Hematopoietic multipotent progenitor cell treated with erythropoietin and hydrocortisone succinate and interleukin-3 and kit ligand, for 8 days (in vitro differentiated cells): ENCODE measurements at places on chromosomes 12 and 14.
A peak's percentile ranks its signal among the peaks of the same experiment; 100 is the strongest.

GRCh38 chr14:30678926-30679431 is 56.9 kb downstream of the SCFD1 start:
- DNase-seq, result no peak

GRCh38 chr14:35336494-35337268 is 44.5 kb downstream of the PSMA6 start:
- DNase-seq, result no peak

- no peak for DNase-seq
Measured at GRCh38 chr14:75910048-75910447, 71.7 kb downstream of the TGFB3 start.

GRCh38 chr14:67666750-67667449 is 7.5 kb downstream of the VTI1B start:
- peak; percentile 79 for DNase-seq

GRCh38 chr14:68564191-68564825 is 228.6 kb downstream of the ZFP36L1 start:
- DNase-seq, result no peak

DNA sequence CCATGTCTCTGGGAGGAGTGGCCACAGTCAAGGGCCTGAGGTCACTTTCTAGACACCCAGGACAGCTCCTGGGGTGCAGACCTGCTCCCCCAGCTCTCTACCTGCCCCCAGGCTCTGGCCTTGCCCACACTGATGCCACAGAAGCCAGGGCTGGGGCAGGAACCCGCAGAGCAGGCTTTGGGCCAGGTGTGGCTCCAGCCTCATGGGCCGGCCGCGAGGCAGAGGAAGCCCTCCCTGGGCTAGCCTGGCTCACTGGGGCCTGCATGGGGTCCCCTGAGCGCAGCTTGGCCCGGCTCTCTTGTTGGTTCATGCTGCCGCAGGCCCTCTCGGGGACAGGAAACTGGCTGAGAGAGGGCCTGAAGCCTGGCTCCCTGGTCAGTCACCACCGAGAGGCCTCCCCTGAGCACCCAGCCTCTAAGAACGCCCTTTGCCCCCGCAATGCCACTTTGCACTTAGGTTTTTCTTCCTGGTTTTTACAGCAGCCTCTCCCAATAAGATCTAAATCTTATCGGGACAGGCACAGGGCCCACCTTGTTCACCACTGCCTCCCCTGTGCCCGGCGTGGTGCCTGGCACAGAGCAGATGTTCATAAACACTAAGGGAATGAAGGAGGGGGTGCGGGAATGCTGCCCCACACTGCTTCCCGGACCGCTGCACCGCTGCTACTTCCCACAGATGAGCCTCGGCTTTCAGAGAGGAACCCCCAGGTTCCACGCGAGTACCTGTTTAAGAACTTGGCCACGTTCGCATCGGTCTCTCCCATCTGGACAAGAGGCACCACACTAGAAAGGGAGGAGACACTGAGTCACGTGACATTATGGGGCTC is 14.7 kb downstream of the MMAB start:
- no peak for DNase-seq

DNA sequence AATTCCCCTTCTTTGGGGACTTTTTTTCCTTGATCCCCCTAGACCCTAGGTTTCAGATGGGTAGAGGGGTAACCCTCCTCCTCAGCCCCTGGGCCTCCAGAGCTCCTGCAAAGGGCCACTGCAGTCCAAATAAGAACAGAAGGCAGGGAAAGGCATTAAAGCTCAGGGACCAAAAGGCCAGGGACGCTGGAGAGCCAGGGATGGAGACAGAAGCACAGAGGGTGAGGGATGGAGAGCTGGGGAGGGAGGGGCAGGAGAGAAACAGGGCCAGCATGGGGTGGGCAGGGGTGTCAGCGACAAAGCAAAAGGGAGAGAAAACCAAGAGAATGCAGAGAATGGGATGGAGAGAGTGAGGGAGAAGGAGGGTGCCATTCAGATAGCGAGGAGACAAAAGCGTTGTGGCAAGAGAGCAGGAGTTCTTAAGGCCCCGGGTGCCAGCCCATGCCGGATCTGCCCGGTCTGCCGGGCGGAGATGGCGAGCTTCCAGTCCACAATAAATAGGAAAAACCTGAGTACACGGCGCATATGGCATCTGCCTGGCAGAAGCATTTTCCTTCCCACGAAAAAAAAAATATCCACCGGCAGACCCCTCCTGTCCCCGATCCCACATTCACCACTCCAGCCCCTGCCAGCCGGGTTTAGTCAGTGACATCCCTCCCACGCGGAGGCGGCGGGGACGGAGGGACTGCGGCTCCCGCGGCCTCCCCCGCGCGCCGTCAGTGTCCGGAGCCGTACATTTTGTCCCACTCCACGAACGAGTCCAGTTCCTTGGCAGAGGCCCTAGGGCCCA is 28.6 kb downstream of the FIGNL2 start:
- DNase-seq, result no peak

GRCh38 chr12:81000831-81001230 is 63.1 kb upstream of the LIN7A start:
- no peak for DNase-seq

DNA sequence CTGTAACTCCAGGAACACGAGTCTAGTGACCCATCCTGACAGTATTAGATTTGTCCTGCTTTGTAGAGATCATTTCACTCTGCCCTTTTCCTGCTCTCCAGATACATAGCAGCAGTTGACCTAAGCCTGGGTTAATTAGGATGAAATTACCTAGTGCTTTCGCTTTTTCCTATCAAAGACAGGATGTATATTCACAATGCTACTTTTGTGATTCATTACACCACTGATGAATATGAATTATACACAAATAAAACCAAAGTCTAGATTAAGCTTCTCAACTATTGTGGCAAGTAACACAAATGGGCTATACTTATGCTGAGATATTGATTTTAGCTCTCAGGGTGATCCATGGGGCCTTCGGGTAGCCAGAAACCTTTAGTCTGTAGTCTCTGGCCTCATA is 17.9 kb downstream of the CERS5 start:
- no peak for DNase-seq

GRCh38 chr12:111976291-111976690 is 36.7 kb downstream of the TMEM116 start:
- no peak for DNase-seq

DNA sequence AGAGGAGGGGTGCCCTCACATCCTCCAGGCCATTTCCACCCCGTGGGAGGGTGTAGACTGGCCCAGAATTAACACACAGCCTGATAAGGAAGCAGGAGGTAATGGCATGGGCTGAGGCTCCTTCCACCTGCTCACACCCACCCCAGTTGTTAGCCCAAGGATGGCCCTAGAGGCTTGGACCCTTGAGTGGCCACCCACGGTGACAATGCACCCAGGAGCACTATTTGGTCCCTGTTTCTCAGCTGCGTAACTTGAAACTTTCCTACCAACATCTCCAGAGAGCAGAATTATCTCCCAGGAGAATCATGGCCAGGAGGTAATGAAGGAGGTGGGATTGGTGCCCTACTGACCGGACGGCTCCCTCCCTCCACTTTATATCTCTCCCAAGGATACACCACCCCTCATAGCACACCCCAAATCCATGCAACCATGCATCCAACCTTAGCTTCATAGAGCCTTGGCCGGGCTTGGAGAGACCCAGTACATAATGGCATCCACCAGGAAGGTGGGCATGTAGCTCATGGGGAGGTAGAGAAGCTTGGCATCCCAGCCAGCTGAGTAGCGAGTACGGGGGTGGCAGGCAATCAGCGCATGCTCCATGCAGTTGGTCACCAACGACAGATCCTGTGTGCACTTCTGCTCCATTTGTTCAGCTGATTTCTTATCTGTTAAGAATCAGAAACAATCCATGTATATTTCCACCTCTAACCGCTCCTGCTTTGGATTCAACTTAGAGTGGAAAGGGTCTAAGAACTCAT is 5.6 kb downstream of the RDH16 start:
- no peak for DNase-seq

GRCh38 chr12:104933128-104933527 is 25.0 kb downstream of the SLC41A2 start:
- DNase-seq, result no peak

DNA sequence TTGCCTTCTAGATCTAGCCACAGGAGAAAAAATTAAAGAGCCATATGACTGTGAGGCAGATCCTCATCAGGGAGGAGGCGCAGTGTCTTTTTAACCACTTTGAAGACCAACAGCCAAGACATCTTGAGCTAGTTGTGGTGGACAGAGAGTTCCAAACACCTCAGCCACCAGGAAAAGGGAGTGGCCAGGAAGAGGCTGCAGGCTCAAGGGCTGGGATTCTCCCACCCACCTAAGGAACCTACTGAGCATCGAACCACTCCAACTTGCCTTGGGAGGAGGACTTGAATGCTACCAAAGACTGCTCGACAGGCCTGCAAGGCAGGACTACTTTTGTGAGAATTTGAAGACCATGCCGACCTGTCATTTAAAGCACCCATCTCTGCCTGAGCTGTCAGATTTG is 14.5 kb upstream of the MDM2 start:
- no peak for DNase-seq

GRCh38 chr14:68297876-68298468 is 478.4 kb downstream of the RAD51B start:
- DNase-seq, result no peak

GRCh38 chr12:124233041-124233796 is 61.7 kb upstream of the RFLNA start:
- DNase-seq, result no peak
